ENCODE measurements at places on chromosomes 16 and 17.

DNA sequence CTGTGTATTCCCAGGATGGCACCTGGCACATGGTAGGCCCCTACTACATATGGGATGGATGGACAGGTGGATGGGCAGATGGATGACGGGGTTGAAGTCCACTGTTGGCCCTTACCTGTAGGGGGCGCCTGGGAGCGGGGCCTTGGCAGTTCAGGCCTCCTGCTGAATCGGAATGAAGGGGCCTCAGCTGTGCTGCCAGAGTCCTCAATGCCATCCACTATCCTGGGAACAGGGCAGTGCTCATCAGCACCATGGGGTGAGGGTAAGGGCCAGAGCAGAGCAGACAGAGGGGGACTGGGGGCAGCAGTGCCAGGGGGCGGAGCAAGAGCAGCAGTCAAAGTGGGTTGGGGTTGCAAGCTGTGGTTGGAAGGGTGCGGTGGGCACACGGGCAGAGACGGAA, 8.3 kb upstream of the RAB5C start:
- peak; percentile 41 for DNase-seq

DNA sequence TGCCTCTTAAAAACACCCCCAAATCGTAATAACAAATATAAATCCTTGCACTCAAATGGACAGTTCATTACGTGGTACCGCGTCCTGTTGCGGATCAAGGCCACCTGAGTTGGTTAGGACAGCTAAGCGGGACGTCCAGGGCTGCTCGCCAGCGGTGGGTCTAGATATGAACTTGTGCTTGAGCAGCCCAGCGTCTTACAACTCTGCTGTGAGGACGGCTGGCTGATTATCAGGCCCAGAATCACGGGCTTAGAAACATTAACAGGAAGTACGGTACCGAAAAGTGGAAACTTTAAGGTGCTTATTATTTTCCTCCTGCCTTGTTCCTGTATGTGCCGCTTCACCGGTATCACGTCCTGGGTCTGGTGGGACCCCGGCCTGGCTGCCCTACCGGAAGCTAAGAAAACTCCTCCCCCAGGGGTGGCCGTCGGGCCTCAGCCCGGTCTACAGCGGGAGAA, 832 bp upstream of the SRRM2 start:
- no peak for DNase-seq

- no peak for DNase-seq
Observed at GRCh38 chr16:11482946-11483748, 103.6 kb downstream of the LITAF start.

GRCh38 chr17:54237911-54238515, 415.3 kb downstream of the KIF2B start:
- DNase-seq, result no peak

- DNase-seq, result no peak
Observed at GRCh38 chr17:81328978-81329926, 34.1 kb upstream of the SLC38A10 start.

DNA sequence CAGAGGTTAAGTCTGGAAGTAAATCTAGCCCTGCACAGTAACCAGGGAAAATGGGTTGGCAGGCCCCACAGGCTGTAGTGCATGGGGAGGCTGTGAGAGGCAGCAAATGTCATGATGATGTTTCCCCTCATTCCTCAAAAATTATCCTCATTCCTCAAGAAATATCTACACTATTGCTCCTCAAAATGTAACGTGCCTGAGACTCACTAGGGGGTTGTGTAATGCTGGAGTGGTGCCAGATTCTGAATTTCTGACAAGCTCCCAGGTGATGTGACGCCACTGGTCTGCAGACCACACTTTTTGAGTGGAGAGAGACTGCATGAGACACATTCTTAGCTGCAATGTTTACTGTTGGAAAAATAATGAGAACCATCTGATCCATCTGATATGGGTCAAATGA, 1.2 kb upstream of the MPP3 start:
- DNase-seq, result no peak

- DNase-seq, result no peak
Observed at GRCh38 chr16:27745348-27745747, 195.4 kb downstream of the KATNIP start.

DNA sequence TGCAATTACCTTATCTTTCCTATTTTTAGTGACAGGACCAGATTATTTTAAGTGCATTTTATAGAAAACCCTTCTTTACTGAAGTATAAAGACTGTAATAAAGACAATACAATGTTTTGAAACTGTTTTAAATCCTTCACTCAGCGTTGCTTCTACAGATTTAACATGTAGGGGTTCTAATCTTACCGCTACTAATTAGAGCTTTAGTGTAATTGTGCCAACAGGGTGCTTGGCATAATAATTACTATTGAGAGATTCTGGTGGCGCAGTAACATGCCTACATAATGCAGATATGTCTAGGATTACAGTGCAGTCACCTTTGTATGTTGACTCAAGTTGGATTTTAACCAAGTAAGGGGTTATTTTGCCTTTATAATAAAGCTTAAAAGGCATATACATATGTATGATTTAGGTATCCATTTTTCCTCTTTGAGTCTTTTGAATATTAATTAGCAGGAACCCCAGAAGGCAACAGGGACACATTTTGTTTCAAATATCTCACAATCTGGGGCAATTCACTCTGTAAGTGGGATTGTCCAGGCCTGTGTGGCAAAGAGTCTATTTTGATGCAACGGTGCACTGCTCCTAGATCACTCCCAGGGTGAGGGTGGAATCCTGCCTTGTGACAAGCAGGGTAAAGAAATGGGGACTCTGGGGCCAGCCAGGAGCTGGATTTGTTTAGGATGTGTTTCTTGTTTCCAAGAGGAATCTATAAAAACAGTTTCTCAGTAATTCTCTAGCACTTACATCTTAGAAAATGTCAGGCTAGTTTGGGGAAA, 604.7 kb upstream of the SALL1 start:
- DNase-seq, result no peak

GRCh38 chr17:70865993-70866804, 696.9 kb downstream of the KCNJ2 start:
- DNase-seq, result no peak

DNA sequence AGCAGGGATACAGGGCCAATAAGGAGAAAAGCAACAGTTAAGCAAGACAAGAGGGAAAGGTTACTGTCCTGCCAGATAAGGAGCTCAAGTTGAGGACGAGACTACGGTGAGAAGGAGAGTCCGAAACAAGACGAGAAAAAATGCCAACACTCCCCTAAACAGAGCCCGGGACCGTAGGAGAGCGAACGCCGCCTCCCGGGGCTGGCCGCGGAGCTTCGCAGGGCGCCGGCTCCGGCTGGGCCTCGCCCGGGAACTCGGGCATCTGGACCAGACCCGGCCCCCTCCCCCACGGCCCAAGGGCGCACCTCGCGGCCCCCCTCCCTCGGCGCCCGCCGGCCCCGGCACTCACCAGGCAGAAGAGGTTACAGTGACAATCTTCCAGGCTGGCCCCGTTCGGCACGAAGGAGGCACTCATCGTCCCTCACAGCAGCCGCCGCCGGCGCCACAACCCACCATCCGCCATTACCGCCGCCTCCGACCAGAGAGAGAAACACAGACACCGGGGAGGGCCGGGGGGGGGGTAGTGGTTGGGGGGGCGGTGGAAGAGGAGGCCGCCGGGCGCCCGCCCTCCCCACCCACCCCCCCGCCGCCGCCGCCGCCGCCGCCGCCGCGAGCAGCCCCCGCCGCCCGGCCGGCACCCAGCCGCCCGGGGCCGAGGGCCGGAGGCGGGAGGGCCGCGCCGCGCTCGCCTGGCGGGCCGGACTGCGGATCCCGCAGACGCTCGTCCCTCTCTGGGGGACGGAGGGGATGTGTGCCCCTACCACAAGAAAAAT, at the start of gene MED13:
Gene MED13 (minus strand): TSS at position 488 of the 773 bp plus-strand sequence. CDS start 73 bp downstream, at position 415.
- DNase-seq, result peak; percentile 63

GRCh38 chr17:82278786-82279391, 5.4 kb upstream of the CSNK1D start:
- DNase-seq, result no peak

GRCh38 chr17:50661795-50662391, 27.2 kb downstream of the ABCC3 start:
- peak; percentile 47 for DNase-seq

DNA sequence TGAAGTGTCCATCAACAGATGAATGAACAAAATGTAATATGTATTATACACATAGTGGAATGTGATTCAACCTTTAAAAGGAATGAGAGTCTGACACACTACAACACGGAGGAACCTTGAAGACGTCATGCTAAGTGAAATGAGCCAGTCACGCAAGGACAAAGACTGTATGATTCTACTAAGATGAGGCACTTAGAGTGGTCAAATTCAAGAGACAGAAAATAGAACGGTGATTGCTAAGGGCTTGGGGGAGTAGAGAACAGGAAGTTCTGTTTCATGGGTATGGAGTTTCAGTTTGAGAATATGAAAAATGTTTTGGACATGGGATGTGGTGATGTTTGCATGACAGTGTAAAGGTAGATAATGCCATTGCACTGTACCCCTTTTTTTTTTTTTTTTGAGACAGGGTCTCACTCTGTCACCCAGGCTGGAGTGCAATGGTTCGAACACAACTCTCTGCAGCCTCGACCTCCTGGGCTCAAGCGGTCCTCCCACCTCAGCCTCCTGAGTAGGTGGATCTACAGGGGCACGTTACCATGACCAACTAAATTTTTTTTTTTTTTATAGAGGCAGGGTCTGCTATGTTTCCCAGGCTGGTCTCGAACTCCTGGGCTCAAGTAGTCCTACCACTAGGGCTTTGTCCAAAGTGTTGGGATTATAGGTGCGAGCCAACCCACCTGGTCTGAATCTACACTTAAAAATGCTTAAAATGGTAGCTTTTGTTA, 2.9 kb upstream of the CCDC102A start:
- no peak for DNase-seq

- DNase-seq, result no peak
Observed at GRCh38 chr16:54431997-54432896, 145.7 kb upstream of the IRX3 start.

DNA sequence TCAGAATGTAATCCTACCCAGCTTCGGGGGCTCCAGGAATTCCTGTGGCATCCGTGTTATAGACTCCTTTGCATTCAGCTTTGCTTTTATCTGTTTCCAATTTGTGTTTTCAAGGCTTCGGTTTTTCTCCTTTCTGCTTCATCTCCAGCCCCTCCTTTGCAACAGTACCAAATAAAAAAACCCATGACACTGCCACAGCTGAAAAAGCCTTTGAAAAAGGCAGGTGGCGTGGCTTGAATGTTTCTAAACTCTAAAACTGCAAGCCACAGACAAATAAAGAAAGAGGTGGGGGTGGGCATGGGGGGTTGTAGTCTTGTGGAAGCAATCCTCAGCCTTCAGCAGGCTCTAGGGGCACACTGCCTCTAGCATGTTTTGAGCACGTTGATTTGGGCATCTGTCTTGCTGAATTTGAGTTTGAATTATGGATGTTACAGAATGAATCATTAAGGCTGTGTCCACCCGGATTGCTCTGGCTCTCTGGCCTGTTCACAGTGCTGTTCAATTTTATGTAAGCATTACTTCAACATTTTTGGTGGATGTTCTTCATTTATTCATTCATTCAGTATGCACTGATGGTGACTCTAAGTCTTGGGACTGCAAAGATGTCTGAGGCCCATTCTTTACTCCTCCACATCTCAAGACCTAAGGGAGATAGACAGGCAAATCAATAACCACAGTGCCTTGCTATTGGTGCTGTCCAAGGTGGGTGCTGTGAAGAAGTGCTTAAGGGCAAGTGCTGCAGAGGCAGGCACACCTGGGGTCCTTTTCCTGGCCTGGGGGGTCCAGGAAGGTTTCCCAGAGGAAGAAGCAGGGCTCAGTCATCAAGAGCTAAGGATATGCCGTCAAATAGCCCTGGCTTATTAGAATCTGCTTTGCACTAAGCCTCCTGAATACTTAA, 77.4 kb downstream of the CDH13 start:
- DNase-seq, result no peak

GRCh38 chr16:86367291-86368072, 142.8 kb upstream of the FOXF1 start:
- DNase-seq, result no peak

GRCh38 chr17:48491527-48492273, 39.1 kb downstream of the HOXB1 start:
- DNase-seq, result no peak

DNA sequence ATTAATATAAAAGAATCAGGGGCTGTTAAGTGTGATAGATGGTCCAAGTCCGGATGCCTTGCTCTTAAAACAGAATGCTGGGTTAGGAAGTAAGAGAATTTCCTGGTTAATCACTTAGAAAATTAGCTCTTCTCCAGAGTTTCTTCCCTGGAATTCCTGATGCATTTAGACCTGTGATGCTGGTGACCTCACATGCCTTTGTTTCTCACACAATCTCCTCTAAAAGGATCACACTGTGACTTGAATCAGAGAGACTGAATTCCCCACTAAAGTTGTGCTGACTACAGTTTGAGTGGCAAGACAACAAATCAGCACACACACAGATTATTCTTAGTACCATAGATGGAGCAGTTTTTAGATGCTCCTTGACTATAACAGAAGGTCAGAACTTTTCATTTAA, 4.4 kb upstream of the RNF43 start:
- no peak for DNase-seq

GRCh38 chr17:6069539-6070429, at the start of gene WSCD1:
WSCD1 (plus strand) TSS chr17:6070379; CDS start chr17:6080659, 10,280 bp downstream.
- no peak for DNase-seq

DNA sequence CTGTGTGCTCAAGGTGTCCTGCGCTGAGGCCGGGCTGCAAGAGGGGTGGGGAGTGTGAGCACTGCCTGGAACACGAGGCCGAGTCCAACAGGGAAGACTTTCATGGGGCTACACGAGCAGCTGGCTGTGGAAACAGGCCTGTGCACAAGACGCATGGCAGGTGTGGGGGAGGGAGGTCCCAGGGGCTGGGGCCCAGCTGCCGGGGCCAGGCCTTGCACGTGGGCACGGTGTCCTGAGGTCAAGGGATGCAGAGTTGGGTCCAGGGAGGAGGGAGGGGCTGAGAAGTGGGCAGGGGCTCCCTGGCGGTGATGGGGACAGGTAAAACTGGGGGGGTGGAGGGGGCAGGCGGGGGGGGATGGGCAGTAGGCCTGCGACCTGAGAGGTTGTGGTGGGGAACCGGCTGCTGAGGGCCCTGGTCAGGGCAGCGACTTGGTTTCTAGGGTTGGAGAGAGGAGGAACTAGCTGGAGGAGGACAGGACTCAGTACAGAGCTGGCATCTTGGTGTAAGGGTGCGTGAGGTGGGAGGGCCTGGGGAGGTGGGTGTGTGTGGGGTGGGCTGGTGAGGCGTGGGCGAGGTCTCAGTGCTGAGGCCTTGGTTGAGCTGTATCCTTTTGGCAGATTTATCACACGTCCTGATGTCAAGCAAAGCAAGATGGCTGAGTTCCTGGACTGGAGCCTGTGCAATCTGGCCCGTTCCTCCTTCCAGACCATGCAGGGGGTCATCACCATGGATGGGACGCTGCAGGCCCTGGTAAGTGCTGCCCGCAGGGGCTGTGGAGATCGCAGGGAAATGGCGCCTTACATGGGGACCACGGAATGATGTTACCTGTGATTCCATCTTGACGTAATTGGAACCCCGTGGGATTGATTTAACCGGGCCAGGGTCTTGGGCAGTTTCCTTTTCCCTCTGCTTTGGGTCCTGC, 29.4 kb downstream of the TBCD start:
- DNase-seq, result no peak

DNA sequence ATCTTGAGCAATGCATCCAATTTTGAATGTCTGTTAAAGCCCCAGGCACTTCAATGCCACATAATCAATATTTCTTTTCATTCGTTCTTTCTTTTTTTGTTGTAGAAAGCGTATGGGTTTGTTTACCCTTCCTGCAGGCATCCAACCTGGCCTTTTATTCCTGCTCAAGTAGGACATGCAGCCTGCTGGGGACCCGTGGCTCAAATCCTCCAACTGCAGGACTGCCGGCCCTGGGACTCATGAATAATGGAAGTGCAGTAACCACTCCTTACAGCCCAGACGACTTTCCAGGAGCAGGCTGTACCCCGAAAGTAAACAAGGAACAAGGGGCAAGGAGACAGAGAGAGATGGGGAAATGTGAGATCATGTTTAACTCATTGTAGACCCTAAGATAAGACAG, 126.4 kb downstream of the SALL1 start:
- DNase-seq, result no peak

All from activated CD4-positive, alpha-beta T cell treated with anti-CD3 and anti-CD28 coated beads, Interleukin-2, amount 10 ng/mL, durations not matched to agents 7 days and 5 days (primary cell).